ENCODE measurements at places on chromosomes 2 and 18.

DNA sequence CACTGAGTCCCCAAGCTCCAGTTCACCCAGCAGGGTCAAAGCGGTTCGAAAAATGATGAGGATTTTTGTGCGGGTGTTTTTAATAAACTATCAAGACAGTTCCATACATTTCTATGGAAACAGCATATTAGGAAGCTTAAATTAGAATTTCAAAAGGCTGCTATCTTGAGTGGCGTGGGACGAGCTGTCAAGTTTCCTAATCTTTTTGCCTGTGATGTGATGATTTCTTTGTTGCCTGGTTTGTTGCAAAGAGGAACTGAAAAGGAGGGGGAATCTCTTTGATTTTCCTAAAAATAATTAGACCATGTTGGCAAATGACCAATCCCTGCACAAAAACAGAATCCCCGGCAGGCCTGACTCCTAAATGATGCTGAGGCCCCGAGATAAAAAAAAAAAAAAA, 66.1 kb upstream of the ATG16L1 start:
- no peak for DNase-seq

- DNase-seq, result no peak
Observed at GRCh38 chr2:195590861-195591205, 66.2 kb upstream of the SLC39A10 start.

DNA sequence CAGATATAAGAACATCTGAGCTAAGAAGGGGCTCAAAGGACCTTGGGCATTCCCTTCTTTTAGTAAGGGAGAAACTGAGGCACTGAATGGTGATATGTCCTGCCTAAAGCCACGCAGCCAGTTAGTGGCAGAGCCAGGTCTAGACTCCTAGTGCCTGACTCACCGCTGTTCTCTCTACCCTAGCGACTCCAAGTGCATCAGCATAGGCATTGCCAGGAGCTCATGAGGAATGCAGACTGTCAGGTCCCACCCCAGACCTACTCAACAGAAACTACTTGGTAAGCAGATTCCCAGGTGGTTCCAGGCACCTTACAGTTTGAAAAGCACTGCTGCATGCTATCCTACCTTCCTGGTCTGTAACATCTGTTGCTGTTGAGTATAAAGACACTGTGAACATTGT, 158.9 kb downstream of the MSH2 start:
- no peak for DNase-seq

GRCh38 chr2:179376881-179377280, 112.2 kb upstream of the SESTD1 start:
- DNase-seq, result no peak

DNA sequence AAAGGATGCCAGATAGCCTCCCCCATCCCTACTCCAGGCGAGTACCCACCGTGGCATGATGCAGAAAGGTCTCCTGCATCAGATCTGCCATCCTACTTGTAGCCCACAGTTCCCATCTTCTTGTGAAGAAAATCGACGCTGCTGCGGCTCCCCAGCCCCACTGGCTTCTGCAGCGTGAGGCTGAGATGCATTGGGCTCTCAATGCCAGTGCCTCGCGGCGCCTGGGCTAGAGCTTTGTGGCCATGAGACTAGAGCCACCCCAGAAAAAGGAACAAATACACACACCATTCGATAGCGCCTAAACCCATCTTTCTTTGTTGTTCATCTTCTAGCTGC, 2.8 kb downstream of the NOL4 start:
- DNase-seq, result no peak

DNA sequence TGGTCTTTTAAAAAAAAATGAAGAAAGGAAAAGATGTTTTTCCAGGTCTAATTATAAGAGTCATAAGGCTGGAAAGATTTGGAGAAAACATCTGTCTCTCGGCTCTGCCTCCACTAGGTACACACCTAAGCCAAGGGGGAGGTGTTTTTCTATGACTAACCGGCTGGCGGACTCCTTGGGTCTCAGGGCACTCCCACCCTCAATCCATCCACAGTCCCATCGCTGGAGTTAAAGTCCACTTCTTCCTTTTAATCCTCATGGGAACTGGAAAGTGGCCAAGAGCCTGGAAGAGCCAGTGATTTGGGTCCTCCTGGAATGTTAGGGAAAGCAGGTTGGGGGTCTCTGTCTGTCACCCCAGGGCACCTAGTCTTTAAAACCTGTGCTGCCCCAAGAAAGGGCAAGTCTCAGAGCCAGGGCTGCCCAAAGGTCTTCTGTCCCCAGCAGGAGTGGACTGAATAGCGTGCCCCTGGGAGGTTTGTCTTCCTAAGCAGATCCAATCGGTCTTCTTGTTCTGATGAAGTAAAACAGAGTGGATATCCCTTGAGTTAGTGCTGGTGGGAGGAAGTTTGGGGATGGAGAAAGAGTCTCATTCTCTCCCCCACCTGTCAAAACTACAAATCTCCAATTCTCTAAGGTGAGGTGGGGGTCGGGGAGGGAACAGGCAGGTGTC, 66.4 kb downstream of the MCFD2 start:
- DNase-seq, result no peak

GRCh38 chr2:46326231-46326980, 29.2 kb downstream of the EPAS1 start:
- DNase-seq, result no peak

DNA sequence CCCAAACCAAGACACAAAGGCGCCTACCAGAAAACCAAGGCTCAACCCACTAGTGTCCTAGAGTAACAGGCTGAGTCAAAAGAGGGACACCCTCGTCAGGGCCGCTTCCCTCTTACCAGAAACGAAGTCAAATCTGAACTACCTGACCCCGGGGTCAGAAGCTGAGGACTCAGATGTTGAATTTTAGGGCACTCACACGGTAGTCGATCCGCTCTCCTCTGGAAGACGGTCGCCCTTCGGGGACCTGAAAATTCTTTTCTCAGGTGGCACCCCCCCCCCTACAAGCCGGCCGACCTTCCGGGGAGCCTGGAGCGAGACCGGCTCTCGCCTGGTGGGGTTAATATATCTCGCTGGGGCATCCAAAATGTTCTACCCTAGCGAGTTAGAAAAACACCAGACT, 121.1 kb upstream of the KCNJ3 start:
- DNase-seq, result no peak

DNA sequence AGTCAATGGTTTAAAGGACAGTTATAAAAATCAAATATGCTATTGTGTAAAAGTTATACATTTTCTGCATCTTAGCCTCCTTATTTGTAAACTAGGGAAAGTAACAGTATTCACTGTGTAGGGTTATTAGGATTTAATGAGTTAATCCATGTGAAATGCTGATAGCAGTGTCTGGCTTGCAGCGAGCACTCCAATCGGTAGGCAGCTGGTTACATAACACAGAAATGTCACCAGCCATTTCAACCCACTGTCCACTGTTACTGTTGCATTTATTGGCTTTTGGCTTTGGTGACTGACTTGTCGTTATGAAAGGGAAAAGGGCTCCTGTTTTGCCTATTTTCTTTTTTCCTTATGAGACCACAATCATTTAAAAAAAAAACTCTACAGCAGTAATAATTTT, 38.9 kb downstream of the ID2 start:
- no peak for DNase-seq

- peak; percentile 15 for DNase-seq
Observed at GRCh38 chr2:41241325-41242000, 789.6 kb upstream of the SLC8A1 start.

GRCh38 chr2:43462866-43463641, 132.8 kb downstream of the THADA start:
- no peak for DNase-seq

- no peak for DNase-seq
Observed at GRCh38 chr2:182316950-182317349, 109.9 kb downstream of the PDE1A start.

- DNase-seq, result no peak
Observed at GRCh38 chr2:12658310-12658945, 58.3 kb upstream of the TRIB2 start.

DNA sequence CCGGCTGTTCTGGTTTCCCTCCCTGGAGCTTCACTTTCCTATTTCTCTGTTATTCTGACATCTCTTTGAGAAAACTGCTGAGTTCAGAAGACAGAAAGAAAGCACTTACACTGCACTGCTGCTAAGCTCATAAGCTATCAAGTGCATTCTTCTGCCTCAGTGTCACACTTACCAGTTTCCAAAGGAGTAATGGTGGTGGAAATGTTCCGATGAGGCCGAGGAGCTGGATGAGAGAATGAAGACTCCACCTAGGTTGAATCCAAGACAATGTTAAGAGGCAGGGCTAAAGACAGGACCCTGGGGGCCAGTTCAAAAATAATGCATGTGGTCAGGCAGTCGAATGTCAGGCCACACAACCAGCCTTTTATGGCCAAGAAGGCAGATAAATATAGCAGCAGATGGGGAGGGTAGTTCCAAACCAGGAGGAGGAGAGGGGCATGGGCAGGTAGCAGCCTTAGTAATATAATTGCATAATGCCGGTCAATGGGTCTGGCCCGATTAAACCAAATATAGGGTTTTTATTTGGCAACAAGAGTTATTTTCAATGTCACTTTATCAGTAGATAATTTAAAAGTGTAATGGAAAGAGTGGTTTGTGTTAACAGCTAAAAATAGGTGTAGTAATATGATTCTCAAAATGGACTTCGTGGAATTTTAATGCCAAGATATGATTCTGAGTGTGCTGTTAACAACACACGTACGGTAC, at the start of gene MYOM1:
MYOM1 (minus strand) TSS at position 338 of the 705 bp plus-strand sequence. CDS start 4,745 bp downstream, outside the sequence.
- no peak for DNase-seq

GRCh38 chr2:218644721-218645120, 14.7 kb downstream of the ZNF142 start:
- DNase-seq, result no peak

DNA sequence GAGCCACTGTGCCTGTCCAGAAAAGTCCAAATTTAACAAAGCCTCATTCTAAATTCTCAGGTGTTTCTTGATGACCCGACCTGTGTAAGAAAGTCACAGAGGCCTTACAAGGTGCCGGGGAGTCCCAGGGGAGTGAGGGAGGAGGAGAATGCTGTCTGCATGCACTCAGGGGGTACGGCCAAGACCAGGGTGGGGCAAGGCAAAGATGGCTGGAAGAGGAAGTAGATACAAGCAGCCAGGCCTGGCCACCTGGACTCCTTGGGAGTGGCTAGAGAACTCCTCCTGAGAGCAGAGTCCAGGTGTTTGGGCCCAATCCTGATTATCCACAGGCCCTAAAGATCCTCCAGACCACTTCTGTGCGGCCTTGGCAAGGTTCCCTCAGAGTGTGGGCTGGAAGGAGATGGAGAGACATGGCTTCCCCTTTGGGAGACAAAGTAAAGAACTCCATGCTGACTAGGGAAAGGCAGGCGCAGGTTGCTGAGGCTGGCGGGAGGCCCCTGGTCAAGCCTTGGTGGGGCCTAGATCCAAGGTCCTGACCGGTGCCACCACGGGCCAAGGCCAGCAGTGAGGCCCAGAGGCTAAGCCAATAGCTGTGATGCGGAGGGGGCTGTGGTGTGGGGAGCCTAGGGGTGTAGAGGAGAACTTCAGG, 74.7 kb downstream of the COPS8 start:
- no peak for DNase-seq
